ENCODE measurements at places on chromosomes 7 and 10.

DNA sequence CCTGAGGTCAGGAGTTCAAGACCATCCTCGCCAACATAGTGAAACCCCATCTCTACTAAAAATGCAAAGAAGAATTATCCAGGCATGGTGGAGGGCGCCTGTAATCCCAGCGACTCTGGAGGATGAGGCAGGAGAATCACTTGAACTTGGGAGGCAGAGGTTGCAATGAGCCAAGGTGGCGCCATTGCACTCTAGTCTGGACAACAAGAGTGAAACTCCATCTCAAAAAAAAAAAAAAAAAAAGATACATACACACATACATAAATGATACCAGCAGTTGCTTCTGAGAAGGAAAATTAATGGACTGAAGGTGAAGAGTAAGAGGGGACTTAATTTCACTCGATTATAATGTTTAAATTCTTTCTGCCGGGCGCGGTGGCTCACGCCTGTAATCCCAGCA lies 40.2 kb upstream of the PAX2 start:
- DNase-seq = no peak

DNA sequence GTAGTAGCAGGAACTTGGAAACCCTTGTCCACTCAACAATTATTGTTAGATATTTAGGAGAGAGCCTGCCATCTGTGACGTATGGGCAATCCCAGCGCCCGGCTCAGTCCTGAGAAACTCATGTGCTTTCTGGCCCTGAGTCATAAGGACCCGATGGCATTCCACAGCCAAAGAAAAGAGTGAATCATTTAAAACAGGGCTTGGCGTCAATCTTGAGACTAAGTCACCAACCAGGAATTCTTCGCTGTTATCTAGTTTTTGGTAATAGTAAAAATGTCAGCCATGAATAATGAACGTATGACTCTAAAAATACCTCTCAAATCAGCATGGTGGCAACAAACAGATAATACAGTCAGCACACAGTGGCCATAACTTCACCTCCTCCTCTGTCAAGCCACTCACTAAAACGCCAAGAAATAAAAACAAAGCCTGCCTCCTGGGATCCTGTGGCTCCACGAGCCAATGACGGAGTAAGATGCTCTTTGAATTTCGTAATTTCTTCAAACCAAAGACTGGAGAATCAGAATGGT lies 140.8 kb downstream of the ADAM12 start:
- DNase-seq = peak; percentile 94

DNA sequence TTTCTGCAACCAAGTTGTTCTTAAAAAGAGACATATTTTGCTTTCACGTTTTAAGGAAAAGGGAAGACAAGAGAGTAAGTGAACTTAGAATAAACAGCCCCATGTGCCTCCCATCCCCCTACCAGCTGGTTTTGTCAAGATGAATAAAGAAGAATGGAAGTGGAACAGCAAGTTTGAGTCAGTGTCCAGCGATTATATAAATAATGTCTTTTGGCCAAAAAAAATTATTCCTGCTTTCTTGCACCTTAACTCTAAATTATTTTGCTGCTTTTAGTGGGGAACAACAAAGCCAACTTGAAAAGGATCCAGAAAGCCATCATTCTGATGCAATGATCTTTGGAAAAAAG lies 82.4 kb upstream of the TRIL start:
- no peak for DNase-seq

DNA sequence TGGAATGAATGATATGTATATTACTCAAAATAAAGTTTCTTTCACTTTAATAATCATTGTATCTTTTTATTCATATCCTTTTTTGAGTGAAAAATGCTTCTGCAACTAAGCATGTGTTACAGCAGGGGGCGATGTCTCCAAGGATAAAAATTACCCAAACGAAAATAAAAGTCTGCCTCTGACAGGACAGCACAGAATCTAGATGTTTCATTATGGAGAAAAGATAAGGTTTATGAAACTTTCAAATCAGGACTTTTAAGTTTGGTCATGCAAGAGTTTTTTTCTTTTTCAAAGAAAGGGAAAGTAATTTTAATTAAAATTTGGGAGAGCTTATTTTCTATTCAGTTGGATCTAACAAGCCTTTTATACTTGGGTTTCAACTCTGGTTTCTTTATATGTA lies 48.4 kb downstream of the TES start:
- DNase-seq = peak; percentile 59

GRCh38 chr7:137996871-137997270 lies 5.0 kb downstream of the CREB3L2 start:
- DNase-seq = no peak

- DNase-seq = peak; percentile 79
Measured at GRCh38 chr7:28020302-28020940, 160.2 kb downstream of the JAZF1 start.

GRCh38 chr7:24788961-24789576 lies 31.8 kb upstream of the GSDME start:
- no peak for DNase-seq

DNA sequence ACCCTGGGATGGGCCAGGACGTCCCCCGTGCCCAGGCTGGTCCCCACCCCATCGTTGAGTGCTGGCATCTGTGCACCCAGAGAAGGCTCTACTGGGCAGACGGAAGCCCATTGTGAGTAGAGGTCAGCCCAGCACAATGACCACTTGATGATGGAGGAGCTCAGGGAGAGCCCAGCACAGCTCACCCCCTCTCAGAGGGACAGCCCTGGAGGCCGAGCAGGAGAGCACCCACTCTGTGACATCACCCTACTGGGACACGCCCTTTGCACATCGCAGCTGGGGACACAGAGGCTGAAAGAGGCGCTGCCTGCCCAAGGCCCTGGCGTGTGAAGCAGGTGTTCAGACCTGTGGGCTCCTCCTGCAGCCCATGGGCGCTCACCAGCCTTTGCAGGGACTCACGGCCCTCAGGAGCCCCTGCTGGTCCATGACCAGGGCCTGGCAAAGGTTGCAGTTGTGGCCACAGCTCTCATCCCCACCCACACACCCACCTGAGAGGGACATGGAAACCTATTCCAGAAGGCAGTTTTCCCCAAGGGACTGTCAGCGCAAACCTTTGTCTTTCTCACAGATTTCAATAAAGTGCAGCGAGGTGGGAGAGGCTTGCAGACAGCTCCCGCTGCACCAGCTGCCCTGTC lies 67.2 kb upstream of the PPP2R2D start:
- DNase-seq = no peak

- DNase-seq = no peak
Measured at GRCh38 chr7:22931011-22931410, 82.9 kb downstream of the HYCC1 start.

- DNase-seq = no peak
Measured at GRCh38 chr7:120272701-120273475, at the start of gene KCND2. Gene KCND2, plus strand, starts transcription at chr7:120273175.

DNA sequence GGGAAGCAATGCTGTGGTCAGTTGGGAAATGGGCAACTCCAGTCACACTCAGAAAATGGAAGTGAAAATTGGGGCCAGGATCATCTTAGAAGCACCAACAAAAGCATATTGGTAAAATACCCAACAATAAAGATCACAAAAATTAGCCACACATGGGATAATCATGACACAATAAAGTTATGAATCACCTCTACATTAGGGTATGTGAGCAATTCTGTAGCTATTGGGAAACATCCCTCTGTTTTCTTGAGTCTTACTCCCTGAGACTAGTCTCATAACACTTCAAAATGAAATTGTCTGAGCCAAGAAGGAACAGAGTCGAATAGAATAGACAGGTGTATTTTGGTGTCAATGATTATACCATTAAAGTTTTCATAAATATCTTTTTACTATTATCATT lies 178.3 kb downstream of the DYNC1I1 start:
- DNase-seq = no peak

DNA sequence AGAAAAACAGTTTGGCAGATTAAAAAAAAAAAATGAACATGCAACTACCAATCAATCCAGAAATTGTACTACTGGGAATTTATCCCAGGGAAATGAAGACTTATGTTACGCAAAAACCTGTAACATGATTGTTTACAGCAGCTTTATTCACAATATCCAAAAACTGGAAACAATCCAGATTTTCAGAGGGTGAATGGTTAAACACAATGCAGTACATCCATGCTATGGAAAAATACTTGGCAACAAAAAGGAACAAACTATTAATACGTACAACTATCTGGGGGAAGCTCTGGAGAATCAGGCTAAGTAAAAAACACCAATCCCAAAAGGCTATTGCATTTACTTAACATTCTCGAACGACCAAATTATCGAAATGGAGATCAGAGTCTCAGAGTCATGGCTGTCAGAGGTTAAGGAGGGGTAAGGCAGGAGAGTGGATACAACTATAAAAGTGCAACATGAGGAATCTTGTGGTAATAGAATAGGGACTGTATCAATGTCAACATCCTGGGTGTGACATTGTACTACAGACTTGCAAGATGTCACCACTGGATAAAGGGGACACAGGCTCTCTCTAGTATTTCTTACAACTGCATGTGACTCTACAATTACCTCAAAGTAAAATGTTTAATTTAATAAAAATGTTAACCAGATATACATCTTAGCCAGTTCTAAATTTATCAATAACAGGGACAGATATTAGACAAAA lies 21.5 kb upstream of the RUFY2 start:
- no peak for DNase-seq

DNA sequence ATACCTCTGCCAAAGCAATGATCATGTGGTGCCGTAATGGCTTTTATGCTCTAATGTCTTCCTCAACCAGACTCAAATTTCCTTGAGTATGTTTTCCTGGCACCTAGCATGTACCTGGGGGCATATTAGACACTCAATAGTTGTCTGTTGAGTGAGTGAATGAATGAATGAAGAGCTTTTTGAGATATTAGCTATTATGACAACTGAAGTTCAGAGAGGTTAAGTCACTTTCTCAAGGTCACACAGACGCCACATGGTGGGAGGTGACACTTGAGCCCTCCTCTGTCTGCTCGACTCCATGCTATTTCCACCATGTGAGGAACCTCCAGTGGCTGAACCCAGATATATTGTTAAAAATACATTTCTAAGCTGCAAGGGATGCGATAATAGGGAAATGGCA lies 132.1 kb downstream of the PRPF18 start:
- no peak for DNase-seq

- no peak for DNase-seq
Measured at GRCh38 chr10:97823734-97824133, 25.9 kb upstream of the GOLGA7B start.

DNA sequence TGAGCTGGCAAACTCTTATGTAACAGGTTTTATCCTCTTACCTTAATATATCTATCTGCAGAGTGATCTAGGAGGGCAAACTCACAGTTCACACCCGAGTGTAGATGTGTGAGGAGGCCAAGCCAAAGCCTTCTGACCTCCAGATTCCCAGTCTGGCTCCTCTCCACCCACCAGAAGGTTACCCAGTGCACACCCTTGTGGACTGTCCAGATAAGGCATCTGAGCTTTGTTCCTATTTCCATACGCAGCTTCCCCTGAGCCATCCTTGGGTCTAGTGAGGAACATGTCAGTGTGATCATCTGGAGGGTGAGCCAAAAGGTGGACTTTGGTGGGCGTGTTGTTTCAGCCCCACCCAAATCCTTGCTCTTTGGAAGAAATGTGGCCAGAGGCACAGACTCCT lies 203.0 kb upstream of the MEOX2 start:
- DNase-seq = peak; percentile 5

- no peak for DNase-seq
Measured at GRCh38 chr10:12503311-12503710, 154.0 kb downstream of the CAMK1D start.

DNA sequence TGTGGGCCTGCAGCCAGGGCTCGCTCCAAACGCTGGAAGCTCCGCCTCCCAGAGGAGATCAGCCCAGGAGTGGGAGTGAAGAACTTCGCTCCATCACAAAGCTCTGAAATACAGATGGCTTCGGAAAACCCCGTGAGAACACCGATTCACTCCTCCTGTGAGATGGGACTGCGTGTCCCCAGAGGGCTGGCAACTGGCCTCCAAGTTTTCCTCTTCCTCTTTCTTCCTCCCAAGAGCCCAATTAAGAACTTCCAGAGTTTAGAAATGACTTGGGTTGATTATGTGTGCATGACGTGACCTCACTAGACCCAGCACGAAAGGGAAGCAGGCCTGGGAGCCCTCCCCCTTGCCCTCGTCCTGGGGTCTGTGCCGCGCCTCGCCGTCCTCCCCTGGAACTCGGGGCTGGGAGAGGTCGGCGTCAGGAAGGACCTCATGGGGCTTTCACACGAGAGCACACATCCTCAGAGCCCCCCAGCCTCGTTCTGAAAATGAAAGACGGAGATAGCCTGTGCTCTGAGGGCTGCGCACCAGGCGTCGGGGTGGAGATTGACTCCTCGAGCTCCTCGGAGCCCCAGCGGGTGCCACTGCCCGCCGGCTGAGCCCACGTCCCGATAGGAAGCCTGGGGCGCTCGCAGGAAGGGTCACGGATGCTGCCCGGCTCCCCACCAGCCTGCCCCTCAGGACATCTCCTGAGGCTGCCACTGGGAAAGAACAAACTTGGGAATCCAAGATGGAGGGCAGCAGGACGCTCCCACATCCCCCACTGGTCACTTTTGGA lies 37.8 kb downstream of the PTPRN2 start:
- no peak for DNase-seq

DNA sequence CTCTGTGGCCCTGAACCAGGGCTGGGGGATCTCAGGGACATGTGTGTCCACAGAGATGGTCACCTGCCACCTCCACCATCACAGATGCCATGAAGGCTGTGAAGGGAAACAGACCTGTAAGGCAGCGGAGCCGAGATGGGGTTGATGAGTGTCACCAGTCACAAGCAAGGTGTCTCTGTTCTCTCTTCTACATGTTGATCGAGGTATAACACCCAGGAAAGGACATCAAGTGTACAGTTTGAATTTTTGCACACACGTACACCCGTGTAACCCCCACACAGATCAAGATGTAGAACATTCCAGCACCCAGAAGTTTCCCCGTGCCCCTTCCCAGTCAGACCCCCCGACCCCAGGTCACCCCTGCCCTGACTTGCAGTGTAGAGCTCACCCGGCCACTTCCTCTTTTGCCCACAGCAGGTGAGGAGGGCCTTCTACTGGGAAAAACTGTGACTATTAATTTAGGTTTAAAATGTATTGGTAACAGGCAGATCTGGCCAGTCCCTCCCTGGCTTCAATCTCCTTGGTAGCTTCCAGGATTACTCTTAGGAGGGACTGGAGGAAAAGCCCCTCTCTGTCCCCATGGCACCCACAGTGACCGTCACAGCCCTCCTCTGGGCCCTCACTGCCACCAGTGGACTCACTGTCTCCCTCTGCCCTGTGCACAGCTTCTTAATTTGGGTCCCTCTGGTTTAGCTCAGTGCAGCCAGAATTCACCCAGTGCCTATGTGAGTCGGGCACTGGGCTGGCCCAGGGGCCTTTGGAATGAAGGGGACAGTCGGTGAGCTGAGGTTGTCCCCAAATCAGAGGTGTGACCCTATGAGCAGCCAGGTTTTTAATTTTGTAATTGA lies 108.2 kb downstream of the LHPP start:
- no peak for DNase-seq

DNA sequence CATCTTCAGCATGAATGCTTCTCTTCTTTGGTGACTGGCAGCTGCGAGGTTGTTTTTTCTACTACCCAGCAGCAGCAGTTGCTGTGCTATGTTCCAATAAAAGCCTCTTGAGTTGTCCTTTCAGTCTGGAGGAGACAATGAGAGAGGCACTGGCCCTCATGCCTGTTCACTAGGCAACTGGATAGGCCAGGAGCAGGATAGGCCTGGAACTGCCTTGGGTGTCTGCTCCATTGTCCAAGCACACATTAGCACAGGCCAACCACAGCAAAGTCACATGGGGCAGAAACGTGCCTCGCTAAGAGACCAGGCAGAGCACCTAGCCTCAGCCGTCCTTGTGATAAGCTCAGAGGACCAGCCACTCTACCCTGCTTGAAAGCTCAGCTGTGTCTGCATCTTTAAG lies 76.9 kb upstream of the PDCD4 start:
- no peak for DNase-seq

Data from fibroblast of gingiva (primary cell).